ENCODE measurements at places on chromosomes 3 and 15. TPM values are rescaled to one million over a fixed set of nuclear protein-coding genes. Genes with fewer than 3 reads are reported as not detected.

The HDC gene
- 0.18 TPM for polyA plus RNA-seq

The CCDC54 gene
- 0.18 TPM for polyA plus RNA-seq

The ST6GAL1 gene
- polyA plus RNA-seq, result 165 TPM

The CCR3 gene
- polyA plus RNA-seq, result not detected

The TNIK gene
- polyA plus RNA-seq, result 14.6 TPM

The CPNE4 gene
- not detected for polyA plus RNA-seq

The IRAK2 gene
- polyA plus RNA-seq, result 5.8 TPM

The GMPS gene
- polyA plus RNA-seq, result 103 TPM

The TGM5 gene
- not detected for polyA plus RNA-seq

The ZSCAN2 gene
- polyA plus RNA-seq, result 3.3 TPM

The CPNE9 gene
- not detected for polyA plus RNA-seq

The CNOT10 gene
- polyA plus RNA-seq, result 33.6 TPM

Measured in CD4-positive, alpha-beta memory T cell (primary cell).